ENCODE measurements at places on chromosomes 4 and X. TPM values are rescaled to one million over a fixed set of nuclear protein-coding genes. Genes with fewer than 3 reads are reported as not detected.

PAGE1 gene
- not detected for polyA plus RNA-seq

SYN1 gene
- polyA plus RNA-seq, result 8.1 TPM

- DNase-seq, result no peak
These were observed 23.9 kb downstream of the SLC39A8 start for GRCh38 chr4:102321260-102321995.

DNA sequence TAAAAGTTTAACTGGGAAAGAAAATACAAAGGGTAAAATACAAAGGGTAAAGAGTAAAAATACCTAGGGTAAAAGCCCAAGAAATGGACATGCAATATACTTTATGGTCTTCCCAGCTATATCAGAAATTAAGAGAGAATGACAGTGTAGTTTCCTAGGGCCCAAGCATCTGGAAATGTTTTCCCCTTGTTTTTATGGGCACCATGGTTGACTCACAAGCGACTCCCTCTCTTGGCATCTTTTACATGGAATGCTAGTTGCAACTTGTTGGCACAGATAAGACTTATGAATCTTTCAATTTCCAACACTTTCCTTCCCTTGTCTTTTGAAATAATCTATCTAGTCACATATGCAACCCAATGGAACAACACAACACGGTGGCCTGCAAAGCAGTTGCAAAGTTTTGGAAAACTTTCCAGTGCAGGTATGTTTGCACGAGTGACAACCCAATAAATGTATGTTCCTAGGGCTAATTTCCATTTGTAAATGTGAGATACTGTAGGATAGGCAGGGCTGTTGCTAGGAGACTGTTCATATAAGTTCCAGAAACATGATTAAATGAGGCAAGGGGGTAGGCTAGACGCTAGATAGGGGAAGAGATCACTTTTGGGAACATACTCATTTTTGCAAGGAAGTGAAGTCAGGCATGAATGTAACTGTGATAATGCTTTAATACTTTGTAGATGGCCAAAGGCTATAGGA is 36.4 kb upstream of the CWH43 start:
- DNase-seq, result no peak

DNA sequence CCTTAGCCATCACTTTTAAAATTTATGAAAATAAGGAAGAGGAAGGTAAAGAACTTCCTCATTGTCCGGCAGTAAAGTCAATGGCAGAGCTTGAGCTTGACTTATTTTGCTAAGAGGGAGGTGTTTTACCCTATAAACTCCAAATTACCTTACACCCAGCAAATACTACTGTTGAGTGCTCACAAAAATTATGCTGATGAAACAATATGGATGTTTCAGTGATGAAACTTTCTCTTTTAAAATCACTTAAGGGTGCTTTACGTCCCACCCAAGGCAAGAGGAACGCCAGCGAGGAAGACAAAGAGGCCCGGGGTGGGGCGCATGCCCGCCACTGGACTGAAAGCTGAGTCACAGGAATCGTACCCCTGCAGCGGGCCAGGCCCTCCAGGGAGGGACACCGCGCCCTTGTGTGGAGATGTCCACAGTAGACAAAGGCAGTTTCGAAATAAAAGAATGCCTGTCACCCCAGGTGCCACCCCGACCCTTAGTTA is 560 bp upstream of the TMSB4X start:
- DNase-seq, result no peak

Measured in right renal pelvis (tissue), 4 donors.